HS-5 (cell line): ENCODE measurements at places on chromosomes 3 and 15.

- DNase-seq: no peak
Measured at GRCh38 chr15:78195735-78196201, 38.6 kb downstream of the ACSBG1 start.

DNA sequence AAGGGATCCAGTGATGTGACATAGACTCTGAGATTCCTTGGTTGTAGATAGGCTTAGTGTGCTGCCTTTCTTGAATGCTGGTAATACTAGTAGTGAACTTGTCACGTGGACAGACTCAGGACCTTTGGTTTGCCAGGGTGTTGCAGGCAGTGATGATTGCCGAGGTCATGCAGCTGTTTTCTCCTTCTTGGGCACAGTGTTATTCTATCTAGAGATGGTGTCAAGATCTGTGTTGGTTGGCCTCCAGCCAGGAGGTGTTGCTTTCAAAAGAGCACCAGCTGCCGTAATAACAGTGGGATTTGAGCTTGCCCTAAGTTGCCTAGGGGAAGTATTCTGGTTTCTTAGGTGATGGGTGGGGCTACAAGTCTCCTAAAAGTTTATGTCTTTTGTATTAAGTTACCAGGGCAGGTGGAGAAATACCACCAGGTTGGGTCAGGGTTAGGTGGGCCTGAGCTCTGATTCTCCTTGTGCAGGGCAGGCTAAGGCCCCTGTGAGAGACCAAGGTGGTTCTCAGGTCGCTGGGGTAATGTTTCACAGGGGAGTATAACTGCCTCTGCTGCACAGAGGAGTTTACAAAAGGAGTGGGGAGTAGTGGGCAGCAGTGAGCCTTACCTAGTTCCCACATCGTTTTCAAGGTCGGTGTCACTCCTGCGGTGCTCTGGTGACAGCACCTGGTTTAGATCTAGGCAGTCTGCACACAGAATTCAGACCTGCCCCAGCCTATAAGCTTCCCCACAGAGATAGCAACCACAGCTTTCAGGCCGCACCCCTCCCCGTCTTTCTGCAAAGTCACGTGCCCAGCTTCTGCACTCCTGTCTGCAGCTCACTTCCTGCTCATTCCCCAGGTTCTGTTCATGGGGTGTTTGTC lies 350.3 kb downstream of the DOCK3 start:
- no peak for DNase-seq

- DNase-seq: no peak
Measured at GRCh38 chr3:153679714-153680113, 441.5 kb upstream of the ARHGEF26 start.

DNA sequence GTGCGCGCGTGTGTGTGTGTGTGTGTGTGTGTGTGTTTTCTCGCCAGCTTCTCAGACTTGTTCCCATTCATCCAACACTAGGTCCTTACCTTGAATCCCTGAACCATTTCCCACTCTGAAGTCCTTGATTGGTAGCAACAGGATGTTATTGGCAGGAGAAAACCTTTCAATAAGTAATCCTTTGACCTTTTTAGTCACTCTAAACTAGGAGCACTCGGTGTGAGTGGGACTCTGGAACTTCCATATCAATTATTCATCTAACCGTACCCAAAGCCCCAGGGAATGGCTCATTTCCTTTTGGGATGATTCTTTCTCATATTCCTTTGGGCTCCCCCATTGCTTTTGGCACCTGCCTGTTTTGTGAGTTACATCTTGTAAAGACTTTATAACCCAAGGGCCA lies 140.2 kb upstream of the SPRED1 start:
- no peak for DNase-seq

- DNase-seq: no peak
Measured at GRCh38 chr3:153232851-153233271, 70.8 kb downstream of the RAP2B start.

- no peak for DNase-seq
Measured at GRCh38 chr3:129051871-129052340, 8.7 kb upstream of the GP9 start.

DNA sequence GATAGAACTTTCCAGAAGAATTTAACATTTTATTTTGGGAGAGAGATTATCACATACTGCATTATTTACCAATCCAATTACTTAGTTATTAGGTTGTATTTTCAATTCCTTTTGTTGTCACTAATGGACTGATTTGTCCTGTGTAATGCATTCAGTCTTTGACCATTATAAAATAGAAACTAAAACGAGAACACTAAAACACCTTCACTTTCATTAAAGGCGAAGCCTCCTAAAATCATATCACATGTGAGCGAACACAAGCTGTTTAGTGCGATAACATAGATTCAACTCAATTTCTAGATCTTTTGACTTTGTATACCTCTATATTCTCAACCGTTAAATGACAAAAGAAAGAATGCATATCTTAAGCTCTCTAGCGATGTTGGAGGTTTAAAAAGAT lies 253.4 kb downstream of the VGLL3 start:
- DNase-seq: no peak

- no peak for DNase-seq
Measured at GRCh38 chr3:88879905-88880304, 227.5 kb upstream of the EPHA3 start.

DNA sequence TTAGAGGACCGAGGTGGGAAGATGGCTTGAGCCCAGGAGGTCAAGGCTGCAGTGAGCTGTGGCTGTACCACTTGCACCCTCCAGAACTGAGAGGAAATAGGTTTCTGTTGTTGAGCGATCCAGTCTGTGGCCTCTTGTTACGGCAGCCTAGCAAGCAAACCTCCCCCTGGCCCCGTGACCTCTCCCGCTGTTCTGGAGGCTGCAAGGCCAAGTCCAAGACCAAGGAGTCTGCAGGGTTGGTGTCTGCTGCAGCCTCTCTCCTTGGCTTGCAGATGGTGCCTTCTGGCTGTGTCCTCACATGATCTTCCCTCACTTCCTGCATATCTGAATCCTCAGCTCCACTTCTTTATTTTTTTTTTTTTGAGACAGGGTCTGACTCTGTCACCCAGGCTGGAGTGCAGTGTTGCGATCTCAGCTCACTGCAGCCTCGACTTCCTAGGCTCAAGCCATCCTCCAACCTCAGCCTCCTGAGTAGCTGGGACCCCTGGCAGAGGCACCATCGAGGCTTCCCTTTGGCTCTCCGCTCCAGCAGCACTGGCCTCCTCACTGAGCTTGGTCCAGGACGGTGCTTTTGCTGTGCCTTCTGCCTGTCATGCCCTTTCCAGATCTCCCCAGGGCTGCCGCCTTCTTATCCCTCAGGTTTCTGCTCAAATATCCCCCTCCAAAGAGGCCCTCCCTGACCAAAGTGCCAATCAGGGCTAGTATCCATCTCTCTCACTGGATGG lies 18.0 kb upstream of the PLXND1 start:
- DNase-seq: no peak

DNA sequence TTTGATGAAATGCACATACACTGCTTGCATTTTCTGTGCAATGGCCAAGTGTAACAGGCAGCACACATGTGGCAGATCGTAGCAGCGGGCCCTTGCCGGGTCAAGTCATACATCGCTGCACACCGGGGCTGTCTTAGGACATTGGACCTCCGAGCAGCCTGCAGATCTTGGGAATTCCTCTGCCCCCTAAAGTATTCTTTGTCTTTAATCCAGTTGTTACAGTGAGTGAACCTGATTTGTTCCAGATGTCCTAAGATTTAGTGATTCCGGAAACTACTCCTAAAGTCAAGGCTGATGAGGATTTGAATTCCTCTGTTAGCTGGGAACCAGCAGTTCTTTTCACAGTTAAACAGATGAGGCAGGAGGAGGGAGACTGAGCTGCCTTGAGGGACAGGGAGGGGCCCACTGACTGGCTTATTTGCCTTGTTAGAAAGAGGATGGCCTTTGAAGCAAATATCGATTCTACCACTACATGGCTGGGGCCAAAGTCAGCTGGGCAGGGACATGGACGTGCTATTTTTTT lies 190.7 kb upstream of the CTDSPL start:
- DNase-seq: no peak

DNA sequence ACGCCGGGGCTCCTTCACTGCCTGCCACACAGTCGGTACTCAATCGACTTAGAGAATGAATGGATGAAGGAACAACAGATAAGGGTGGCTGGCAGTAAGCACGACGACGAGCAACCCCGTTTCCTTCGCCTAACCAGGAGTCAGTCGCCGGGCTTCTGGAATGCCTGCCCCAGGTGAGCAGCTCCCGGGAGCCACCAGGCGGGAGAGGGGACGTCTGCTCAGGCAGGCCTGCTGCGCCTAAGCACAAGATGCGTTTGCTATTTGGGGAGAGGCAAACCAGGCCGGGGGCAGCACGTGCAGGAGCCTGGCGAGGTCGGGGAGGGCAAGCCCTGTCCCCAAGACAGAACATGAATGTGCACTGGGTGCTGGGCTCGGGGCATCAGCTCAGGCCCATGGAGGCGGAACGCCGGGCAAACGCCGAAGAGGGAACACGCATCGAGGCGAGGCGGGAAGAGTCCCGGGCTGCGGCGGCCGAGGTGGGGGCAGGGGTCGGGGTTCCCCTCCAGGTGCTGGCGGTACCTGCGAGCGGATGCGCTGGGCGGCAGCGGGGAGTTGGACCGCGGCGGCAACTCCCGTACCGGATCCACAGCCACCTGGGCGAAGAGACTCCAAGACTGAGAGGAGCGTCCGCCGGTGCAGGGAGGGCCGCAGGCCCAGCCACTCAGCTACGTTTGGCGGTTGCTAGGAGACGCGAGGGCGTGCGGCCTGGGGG lies at the start of gene CFAP92:
TSS of gene CFAP92 (minus strand) at position 616 of the 712 bp plus-strand sequence. CDS start 772 bp downstream, outside the sequence.
- no peak for DNase-seq

DNA sequence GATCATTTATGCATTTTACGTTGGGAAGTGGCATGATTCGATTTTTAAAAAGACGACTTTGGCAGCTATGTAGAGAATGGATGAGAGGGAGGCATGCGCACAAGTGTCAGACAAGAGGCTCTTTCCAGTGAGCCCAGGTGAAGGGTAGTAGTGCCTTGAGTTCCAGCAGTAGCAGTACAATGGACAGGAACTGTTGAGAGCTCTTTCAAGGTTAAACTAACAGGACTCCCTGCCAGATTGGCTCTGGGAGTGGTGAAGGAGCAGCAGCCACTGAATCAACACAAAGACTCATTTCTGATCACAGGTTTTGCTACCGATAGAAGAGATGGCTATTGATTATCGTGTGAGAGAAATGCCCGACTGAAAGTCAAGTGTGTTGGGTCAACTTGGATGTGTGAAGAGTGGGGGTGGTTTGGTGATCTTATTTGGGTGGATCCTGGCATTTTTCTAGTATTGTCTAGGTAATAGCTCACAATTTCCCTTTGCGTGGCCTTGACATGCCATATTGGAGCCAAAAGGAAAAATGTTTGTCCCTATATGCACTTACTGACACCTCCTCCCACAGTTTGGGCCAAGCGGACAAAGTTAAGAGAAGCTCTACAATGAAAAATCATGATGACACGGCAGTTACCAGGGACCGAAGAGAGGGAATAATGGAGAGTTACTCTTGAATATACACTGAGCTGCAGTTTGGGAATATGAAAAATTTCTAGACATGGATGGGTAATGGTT lies 81.6 kb upstream of the MDFIC2 start:
- DNase-seq: no peak

GRCh38 chr15:65355173-65355987 lies 22.4 kb downstream of the IGDCC3 start:
- no peak for DNase-seq

DNA sequence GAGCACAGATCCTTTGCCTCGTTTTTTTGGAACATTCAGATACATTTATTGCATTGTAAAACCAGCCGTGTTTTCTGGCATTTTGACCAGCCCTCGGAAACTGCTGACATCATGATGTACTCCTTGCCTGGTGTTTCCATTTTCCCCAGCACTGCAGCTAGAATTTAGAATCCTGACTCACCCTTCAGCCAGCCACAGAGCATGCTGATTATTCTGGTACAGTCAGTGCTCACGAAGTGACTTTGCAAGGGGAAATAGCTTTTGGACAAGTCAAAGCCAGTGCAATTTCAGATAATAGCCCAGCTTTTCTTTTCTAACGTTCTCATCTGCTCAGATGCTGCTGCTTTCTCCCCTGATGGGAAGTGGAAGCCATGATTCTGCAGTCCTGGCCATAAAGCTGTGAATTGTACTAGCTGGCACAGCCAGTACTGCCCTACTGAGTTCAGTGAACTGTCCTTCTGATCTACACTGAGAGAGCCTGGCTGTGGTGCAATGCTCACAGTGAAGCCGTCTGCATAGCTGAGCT lies 12.1 kb upstream of the CNBP start:
- DNase-seq: peak; percentile 92

DNA sequence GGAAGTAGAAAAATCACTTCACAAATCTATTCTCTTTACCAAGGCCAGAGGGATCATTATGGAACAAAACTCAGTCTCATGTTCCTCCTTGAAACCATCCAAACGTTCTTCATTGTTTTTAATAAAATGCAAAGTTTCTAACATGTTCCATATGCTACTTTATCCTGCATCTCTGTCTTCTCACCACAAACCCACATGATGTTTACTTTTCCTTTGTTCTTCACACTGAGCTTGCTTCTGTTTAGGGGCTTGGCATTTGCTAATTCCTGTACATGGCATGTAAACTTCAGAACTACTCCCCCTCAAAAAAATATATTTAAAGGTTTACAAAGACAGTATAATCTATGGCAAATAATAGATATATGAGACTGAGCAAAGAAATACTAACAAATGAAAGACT lies 651.4 kb downstream of the OTOL1 start:
- no peak for DNase-seq

- DNase-seq: no peak
Measured at GRCh38 chr3:194407423-194407822, 8.4 kb upstream of the GP5 start.

DNA sequence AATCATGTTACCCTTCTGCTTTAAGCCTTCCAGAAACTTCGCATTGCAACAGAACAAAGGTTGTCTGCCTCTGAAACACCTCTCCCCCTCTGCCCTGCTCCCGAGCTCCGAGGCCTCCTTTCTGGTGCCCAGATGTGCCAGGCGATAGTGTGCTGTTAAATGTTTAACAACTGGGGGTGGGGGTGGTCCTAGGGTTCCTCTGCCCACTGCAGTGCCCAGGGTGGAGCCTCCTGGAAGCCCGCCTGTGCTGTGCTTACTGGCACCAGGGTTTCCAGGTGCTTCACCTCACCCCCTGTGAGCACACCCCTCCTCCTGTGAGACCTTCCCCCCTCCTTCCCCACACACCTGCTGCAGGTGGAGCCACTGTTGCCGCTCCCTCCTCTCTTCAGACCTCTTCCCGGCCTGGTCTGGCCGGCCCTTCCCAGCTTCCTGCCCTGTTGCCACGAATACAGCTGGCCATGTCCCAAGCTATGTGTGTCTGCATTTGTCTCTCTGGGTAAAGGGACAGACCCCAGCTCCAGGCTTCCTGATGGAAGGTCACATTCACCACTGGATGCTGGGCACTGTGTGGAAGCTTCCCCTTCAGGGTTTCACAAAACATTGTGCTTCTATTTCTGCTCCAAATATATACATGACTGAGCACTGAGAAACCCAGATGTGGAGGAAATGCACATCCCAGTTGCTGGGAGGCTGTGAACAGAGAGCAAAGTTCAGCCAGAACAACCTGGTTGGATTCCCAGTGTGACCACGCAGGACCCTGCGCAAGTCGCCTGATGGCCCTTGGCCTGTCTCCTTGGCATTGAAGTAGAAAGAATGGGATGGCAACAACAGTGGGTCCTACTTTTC lies 37.2 kb downstream of the MGLL start:
- no peak for DNase-seq

DNA sequence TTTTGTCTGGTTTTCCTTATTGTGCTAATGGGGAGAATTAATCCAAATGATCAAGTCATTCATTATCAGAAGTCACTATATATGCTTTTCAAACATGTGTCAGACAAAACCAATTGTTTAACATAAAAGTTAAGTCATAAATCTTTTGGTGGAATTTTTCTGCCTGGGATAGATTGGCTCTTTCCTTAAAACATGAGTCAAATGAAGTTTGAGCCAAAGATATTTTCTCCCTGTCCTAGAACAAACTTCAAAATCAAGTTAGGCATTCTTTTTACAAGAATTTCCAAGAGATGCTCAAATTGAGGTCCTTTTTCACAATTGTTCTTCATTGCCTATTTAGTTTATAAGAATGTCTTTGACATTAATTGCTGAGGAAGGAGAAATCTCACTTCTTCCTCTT lies 138.3 kb downstream of the UACA start:
- no peak for DNase-seq
